ENCODE measurements at places on chromosomes 3 and 15.

GRCh38 chr3:15345608-15346137, 13.3 kb upstream of the SH3BP5 start:
- peak; percentile 65 for DNase-seq

- no peak for DNase-seq
Observed at GRCh38 chr3:115208066-115208750, 61.1 kb upstream of the ZBTB20 start.

- no peak for DNase-seq
Observed at GRCh38 chr3:88713233-88713691, 394.2 kb upstream of the EPHA3 start.

DNA sequence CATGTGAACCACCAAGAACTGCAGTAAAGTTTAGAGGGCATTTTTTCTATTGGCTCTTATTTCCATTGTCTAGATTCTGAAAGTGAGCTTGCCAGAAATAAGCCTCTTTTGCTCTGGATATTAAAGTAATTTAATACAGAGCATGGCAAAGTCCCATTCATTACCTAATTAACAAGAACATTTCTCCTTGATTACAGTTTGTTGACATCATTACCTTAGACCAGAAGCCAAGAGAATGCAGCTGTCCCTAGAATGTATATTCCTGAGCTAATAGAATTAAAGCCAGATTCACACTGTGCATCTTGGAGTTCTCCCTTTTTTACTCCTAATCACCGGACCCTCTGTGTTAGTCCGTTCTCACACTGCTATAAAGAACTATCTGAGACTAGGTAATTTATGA, 46.4 kb upstream of the TM4SF4 start:
- no peak for DNase-seq

DNA sequence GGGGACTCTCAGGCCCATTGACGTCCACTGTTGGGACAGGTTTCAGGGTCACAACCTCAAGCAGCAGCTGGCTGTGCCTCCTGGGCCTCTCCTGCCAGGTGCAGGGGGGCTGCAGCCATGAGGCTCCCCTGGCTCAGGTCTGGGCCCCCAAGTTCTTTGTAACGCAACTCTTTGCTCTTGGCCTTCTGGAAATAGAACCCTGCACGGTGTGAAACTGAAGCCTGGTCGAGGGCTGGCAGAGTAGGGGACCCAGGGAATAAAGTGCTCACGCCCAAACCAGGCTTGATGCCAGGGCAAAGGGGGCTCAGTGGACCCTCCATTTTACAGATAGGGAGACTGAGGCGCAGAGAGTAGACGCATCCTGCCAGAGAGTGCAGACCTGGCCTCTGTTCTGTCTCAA, 771 bp downstream of the CALML4 start:
- DNase-seq, result no peak
